ENCODE measurements at places on chromosomes 7 and 10.

DNA sequence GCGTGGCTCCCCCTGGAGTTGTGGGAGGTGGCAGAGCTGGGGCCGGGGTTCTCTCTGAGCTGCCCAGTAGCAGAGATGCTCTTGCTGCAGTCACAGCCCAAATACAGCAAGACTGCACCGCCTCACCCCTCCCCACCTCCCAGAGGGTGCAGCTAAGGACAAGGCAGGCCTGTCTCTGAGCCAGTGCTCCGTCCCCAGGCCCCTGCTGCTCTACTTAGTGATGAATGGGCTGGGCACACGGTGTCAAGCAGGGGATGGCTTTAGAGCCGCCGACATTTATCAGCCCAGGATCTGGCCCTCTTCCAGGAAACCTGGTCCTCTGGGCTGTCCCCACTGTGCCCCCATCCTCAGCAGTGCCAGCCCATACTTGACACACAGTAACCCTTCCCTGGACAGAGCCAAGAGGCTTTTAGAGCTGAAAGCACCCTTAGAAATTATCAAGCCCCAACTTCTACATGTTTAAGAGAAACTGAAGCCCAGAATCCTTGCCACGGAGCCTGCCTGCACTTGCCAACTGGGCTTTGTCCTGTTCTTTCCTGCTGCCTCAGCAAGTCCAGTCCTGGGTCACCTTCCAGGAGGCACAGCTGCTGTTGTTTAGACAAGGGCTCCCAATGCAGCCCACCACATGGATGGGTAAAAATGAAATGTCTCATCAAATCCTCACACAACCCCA, 137.1 kb upstream of the UNC5B start:
- DNase-seq: no peak

DNA sequence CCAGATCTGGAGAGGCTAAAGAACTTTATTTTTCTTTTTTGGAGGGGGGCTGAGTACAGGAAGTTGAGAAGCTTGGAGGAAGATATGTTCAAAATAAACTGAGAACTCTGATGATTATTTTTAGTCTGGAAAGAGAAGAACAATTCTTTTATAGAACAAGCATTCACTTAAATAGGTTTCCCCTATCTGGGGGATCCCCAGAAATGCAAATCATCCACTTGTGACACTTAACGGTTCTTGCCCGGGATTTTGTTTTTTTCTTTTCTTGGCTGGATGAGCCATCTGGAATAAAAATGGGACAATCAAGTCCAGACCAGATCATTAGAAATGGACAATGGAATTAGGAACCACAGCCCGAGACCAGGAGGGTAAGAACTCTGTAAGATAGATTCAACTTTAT, 95.9 kb upstream of the EGR2 start:
- no peak for DNase-seq

GRCh38 chr7:131342864-131343442, 15.3 kb downstream of the MKLN1 start:
- no peak for DNase-seq

DNA sequence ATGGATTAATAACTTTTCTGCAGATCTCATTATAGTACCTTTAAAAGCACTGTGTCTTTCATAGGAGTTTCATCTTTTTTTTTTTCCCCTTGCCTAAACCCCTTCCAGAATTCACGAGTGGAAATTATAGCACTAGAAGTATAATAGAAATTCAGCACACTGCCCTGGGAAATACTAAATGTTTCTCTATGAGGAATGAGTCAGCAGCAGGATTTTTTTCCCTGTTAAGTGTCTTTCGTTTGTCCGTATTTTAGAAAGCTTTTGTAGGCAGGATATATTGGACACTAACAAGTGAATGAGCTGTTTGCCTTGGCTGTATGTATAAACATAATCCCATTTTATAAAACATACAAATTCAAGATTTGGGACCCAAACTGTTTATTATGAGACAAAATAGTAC, 105.8 kb downstream of the EXOC4 start:
- DNase-seq: peak; percentile 20

DNA sequence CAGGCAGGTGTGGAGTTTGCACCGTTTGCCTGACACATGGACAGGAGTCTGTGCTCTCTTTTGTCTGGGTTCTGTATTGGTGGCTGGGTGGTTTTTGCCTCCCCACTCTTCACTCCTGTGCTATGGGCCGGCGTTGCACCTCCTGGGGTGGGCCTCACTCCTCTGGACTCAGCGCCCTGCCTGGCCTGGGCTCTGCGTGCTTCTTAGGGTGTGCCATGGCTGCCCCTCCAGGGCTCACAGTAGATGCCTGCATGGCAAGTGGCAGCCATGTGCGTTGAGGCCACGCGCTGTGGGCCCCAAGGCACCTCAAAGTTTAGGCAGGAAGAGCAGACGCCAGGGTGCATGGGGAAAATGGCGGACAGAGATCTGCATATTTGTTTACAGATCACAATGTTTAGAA, 319.8 kb downstream of the ADARB2 start:
- DNase-seq: no peak

DNA sequence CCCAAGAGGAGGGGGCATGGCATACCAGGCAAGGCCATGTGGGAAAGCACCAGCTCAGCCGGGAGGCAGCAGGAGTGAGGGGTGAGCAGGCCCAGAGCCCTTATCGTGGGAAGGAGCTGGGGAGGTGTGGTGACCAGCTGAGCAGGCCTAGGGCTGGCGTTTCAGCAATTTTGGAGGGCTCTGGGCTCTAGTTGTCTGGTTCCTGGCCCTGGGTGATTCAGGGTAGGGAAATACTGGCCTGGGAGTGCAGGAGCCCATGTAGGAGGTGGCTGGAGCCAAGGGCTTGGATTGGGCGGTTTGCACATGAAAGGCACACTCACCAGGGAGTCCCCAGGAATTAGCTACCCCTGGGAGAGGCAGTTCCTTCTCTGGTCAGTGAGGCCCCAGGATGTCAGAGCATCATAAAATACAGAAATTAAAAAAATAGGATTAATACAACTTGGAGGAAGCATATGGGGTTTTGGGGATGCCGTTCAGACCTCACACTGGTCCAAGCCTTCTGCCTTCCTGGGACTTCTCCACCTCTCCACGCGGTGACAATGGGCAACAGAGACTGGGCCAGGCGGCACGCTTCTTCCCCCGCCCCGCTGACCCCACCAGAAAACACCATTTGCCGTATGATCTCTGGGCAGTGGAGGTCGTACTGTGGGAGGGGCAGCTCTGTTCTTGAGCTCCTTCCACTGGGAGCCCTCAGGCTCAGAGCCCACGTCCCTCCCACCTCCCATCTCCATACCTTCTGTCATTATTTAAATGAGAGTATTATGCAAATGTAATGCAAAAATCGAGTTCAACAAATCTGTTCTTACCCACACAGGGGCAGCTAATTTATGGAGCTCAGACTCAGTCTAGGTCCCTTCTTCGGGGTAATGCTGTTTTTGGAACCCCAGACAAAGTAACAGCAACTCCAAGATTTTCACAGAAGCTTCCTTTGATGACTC, 133.0 kb upstream of the FAM20C start:
- DNase-seq: no peak

DNA sequence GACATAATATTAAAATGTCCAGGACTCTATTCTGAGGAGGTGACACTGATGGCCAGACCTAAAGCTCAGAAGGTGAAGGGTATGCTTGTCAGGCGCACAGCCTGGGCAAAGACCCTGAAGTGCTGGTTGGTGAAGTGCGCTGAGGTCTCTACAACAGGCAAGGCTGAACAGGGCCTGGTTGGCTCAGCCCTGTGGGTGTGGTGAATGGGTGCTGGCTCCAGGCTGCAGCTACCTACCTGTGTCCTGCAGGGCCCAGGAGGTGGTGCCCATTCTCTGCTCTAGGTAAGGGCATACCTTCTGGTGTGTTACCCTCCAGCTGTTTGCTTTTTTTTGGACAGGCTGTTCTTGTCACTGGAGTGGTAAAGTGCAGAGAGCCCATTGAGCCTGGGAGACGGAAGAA, 85.1 kb downstream of the RAMP3 start:
- DNase-seq: no peak

DNA sequence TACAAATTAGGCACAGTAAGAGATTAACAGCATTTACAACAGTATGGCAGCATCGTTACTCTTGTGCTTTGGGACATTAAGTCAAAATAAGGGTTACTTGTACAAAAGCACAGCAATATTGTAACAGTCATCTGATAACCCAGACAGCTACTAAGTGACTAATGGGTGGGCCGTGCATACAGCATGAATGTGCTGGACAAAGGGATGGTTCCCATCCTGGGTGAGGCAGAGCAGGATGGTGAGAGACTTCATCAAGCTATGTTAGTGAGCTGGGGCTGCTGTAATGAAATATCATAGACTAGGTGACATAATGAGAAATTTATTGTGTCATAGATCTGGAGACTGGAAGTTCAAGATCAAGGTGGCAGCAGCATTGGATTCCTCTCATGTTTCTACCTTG, 25.4 kb downstream of the EDRF1 start:
- no peak for DNase-seq

GRCh38 chr10:102735065-102735562, 8.6 kb upstream of the WBP1L start:
- DNase-seq: peak; percentile 22

DNA sequence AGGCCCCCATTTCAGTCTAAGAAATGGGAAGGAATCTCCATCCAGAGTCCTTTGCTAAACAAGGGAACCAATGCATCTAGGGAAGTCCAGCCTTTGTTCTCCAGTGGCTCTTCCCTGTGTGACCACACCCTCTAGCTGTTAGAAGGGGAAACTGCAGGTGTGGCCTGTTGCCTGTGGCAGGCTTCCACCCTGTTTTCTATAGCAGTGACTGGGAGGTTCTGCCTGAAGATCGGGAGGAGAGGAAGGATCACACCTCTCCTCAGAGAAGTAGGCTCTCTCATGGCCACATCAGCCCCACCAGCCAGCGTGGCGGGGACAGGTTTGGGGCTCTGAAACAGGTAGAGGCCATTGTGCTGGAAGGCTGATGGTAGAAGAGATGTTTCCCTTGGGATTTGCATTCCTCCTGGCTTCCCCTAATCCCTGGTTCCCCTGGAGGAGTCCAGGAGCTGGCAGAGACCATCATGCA, 47.7 kb upstream of the TRIM8 start:
- DNase-seq: peak; percentile 62

DNA sequence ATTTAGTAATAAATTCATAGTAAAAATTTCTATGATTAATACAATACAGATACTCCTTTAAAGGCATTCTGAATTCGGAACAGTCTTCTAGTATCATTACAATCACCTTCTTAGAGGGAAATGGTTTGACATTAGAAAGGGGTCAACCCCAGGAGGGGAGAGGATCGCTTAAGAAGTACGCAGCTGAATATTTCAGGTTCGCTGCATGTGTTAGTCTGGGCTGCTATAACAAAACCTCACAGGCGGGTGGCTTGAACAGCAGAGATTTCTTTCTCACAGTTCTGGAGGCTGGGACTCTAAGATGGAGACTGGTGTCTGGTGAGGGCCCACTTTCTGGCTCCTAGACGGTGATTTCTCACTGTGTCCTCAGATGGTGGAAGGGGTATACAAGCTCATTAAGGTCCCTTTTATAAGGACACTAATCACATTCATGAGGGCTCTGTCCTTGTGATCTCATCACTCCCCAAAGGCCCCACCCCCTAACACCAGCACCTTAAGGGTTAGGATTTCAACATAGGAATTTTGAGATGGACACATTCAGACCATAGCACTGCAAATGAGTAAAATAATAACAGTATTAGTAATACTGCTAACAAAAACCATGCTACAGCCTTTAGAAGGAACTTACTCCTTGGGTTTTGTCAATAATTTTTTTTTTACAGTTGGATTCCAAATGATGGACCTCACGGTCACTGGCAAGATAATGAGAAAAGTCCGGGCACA, 34.0 kb downstream of the GNA12 start:
- DNase-seq: peak; percentile 46

DNA sequence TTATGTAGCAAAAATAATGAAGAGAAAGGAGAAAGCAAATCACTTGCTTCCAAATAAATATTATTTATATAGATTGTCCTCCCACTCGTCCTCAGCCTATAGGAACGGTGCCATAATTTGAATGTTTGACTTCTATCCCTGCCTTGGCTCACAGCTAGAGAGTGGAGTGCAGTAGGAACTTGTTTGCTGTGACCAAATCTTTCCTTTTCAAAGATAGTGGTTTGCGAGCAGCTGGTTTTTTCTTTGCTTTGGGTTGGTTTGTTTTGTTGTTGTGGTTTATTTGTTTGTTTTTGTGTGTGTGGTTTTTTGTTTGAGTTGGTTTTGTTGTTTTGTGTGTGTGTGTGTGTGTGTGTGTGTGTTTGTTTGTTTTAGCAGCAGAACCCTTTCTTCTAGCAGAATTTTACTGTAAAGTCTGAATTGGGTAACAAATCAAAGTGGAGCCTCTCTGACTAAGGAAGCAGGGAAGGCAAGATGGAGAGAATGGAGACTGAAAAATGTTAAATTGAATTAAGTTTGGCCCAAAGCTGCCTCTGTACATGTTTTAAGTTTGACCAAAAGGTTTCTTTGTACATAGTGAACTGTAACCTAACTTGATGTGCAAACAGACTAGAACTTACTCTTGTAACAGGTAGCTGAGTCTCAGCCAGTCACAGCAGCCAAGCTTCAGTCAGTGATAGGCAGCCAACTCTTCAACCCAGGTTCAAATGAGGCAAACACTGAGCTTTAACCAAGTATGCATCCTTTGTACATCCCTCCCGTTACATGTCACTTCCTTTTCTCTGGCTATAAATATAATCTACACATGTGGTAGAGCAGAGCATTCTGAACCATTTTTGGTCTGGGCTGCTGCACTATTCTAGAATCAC, 149.5 kb upstream of the LRGUK start:
- DNase-seq: no peak

DNA sequence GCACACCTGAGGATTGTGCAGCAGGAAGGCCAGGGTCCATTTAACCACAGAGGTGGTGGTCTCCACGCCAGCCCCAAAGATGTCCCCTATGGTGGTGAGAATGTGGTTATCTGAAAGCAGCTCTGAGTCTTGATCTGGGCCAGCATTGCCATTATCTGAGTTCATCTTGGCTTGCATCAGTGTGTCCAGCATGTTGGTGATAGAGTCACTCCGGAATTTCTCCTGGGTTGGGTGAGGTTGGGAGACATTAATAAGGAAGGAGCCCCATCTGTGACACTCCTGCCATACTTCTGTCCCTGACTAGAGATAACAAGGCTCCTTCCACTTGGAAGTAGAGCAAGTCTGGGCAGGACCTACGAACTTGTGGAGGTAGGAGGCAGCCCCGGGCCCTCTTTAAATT, 4.2 kb downstream of the CYP17A1 start:
- DNase-seq: peak; percentile 36

GRCh38 chr10:22606164-22606614, 108.2 kb downstream of the PIP4K2A start:
- peak; percentile 33 for DNase-seq

- DNase-seq: peak; percentile 97
Measured at GRCh38 chr10:87675396-87676376, 16.0 kb downstream of the PAPSS2 start.
